NCI-H226 (cell line): ENCODE measurements at places on chromosomes 12 and 14.

DNA sequence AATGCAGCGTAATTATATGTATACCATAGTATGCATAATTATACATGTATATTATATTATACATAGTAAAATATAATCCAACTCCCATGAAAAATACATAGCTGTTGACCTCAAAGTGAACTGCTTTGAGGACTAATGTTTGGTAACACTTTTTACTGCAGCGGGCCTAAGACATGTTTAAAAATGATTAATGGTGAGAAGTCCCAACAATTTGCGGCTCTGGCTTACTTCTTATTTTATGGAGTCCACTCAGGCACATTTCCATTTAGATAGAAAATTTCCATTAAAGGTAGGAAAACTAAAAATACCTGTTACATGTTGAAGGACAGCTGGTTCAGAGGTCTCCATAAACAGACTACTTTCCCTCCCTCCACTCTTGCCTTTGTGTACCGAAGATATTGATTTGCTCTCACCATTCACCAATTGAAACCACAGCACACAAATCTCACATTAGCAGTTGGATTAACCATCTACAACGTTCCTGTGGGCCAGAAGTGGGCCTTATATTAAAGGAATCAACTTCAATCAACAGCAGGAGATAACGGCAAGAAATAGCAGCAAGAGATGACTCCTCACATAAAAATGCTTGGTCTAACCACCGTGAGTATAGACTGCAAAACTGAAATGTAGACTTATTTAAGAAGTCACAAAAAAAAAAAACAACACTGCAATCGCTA, 14.1 kb upstream of the NT5DC3 start:
- peak; percentile 20 for DNase-seq

DNA sequence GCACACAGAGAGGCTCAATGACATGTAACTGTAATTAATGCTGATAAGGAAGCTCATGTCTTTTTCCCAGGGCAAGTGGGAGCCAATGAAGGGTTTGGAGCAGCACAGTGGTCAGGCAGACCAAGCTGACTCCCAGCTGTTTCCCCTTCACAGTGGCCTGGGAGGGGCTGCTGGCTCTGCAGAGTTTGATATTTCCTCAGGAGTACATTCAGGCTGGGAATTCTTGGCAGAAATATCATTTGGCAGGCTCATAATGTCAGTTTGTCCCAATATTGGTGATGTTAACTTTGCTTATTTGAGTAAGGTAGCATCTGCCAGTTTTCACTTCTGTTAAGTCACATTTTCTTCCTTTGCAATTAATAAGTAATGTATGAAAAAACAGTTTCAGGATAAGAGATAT, 247.0 kb downstream of the EMP1 start:
- DNase-seq: no peak

GRCh38 chr14:32934073-32934880, 4.4 kb upstream of the NPAS3 start:
- peak; percentile 7 for DNase-seq

DNA sequence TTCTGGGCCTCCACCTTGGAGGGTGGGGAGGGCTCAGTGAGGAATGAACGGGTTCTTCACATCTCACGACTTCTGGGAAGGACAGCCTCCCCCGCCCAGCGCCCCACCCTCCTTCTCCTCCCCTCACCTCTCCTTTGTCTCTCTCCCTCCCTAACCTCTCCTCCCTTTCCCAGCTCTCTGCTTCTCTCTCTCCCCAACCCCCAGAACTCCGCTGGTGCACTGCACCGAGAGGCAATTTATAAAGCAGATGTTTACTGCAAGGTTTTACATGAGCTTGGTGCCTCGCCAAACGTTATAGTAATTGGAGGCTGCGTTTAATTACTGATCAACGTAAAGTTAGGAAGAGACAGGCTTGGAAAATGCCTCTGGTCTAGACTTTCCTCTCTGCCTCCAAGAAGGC, 42.9 kb upstream of the FAM222A start:
- DNase-seq: no peak

DNA sequence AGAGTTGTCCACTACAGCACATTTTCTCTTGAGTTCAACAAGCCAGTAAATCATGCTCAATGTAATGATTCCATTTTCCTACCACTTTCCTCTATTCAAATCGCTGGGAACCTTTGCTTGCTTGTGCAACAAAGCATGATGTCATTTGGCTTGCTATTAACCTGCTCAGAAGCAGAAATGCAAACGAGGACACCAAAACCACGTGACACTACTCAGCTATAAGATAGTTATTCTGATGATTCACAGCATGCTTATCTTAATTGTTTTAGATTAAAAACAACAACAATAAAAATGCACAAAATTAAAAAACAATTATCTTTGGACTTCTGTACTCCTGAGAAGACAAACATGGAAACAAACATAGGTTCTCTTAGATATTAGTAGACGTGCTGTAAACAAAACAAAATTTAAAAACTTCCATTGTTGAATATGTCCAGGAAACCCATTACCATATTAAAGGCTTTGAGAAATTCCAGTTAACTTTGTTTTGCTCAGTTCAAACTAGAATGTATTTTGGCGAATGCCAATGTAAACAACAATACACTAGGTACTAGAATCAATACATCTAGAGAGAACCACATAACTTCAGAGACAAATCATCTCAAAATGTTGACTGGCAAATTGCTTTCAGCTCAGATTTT, 77.5 kb upstream of the KRAS start:
- peak; percentile 15 for DNase-seq

DNA sequence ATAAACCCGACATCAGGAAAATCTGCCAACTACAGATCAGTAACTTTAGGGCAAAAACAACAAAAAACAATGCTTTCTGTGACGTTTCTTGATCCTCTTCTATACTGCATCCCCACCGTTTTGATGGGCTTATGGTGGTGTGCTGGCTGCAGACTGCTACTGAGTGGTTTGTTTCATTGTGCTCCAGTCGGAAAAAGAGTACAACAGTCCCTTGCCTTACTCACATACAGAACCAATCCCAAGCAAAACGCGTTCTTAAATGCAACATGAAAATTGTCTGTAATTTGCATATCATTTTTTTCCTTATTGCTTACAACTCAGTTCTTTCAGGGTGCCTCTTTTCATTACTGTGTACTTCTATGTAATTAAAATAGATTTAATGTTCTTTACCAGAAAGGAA, 2.3 kb downstream of the ETV6 start:
- DNase-seq: no peak

DNA sequence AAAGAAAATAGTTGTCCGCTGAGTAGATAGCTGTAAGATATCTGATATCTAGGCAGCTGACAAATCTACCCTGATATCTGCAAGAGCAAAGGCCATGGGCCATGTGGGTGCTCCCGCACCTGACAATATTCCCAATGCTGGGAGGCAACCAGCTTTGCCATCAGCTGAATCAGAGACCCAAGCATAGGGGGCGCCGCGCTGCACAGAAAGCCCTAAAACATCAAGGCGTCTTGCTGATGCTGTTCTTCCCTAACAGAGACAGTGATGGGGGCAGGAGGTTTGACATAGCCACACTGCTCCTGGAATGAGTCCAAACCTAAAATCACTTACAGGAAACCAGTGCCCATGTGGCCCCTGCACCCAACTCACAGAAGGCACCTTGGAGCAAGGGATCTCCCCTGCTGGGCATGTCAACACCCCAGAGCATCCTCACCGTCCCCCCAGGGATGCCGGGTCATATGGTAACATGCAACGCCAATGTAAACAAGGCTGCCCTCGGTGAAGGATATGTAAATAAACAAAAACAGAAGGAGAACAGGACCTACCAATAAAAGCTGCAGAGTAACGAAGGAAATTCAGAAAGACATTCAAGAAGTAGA, 199.5 kb downstream of the TMEM132D start:
- no peak for DNase-seq

DNA sequence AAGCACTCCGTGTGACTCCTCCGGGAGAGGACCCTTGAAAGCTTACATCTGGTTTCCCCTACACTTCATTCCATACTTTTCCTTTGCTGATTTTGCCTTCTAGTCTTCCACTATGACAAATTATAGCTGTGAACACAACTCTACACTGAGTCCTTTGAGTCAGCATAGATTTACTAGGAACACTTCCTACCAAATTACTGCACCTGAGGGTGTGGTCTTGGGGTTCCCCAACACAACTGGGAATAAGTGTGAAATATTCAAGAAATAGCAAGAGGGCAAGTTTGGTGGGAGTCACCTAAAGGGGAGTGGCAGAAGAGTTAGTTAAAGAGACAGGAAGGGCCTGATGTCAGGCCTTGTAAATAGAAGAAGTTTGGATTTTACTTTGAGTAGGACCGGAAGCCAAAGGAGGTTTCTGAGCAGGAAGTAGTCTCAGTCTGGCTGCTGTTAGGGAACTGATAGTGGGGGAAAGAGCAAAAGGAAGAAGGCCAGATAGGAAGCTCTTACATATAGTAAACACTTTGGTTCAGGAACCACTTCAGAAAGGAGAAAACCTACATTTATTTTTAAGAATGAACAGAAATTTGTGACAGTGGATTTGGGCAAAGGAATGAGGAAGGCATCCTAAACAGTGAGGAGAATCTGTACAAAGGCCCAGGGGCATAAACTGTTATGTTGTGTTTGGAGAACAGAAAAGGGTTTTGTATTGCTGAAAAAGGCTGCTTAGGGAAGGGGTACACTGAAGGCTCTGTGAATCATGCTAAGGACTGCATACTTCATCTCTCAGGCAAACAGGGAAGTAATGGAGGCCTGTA, 14.2 kb downstream of the SEL1L start:
- DNase-seq: no peak

GRCh38 chr12:89437231-89437630, 84.9 kb upstream of the DUSP6 start:
- DNase-seq: no peak

- DNase-seq: no peak
Measured at GRCh38 chr14:66330228-66330627, 155.9 kb upstream of the CCDC196 start.

GRCh38 chr12:3152892-3153291, 75.7 kb downstream of the TSPAN9 start:
- no peak for DNase-seq

- no peak for DNase-seq
Measured at GRCh38 chr14:99548871-99549515, 55.0 kb downstream of the CCDC85C start.

- peak; percentile 96 for DNase-seq
Measured at GRCh38 chr12:69623970-69624369, 13.3 kb upstream of the LRRC10 start.

GRCh38 chr12:143964-144649, 69.8 kb downstream of the SLC6A12 start:
- DNase-seq: no peak

DNA sequence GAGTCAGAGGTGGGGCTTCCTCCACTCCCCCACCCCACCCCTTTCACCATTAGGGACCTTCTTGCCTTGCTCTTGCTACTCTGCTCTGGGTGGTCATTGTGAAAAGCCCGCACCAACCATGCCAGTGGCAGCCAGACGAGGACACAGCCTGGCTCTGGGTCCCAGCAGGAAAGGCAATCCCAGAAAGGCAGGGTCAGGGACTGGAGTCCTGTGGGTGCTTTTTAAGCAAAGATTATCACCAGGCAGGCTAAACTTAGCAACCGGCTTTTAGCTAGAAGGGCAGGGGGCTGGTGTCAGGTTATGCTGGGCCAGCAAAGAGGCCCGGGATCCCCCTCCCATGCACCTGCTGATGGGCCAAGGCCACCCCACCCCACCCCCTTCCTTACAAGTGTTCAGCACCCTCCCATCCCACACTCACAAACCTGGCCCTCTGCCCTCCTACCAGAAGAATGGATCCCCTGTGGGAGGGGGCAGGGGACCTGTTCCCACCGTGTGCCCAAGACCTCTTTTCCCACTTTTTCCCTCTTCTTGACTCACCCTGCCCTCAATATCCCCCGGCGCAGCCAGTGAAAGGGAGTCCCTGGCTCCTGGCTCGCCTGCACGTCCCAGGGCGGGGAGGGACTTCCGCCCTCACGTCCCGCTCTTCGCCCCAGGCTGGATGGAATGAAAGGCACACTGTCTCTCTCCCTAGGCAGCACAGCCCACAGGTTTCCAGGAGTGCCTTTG, 1.2 kb upstream of the GAPDH start:
- DNase-seq: peak; percentile 77

DNA sequence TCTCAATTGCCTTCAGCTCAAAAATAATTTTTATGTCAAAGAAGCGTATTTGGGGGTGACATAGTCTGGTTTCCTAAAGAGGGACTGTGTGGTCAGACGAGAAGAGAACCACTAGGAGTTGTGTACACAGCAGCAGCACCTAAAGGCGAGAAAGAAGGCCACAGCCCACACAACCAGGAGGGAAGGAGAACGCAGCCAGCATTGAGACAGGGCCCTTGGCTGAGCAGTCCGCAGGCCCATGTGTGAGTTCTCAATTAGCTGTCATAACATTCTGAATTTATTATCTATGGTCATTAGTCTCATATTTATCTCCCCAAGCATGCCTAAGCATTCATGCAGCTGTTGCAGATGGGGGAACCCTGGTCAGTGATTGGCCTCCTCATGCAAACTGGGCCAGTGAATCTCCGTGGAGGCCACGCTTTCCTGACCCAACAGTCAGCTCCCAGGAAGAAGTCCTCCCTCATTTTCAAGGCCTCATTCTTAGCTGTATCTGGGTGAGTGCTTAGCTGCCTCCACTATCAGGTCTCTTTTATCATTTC, 81.2 kb upstream of the ATF7IP start:
- no peak for DNase-seq

- DNase-seq: no peak
Measured at GRCh38 chr14:95675486-95675885, 10.7 kb upstream of the TCL1B start.

- DNase-seq: no peak
Measured at GRCh38 chr12:71456316-71456715, 16.7 kb downstream of the LGR5 start.

- no peak for DNase-seq
Measured at GRCh38 chr12:3809357-3810015, 56.6 kb upstream of the CRACR2A start.

- no peak for DNase-seq
Measured at GRCh38 chr12:14652483-14652882, 43.9 kb downstream of the GUCY2C start.

- DNase-seq: no peak
Measured at GRCh38 chr12:85476756-85477155, 196.7 kb downstream of the ALX1 start.
